ENCODE measurements at places on chromosomes 6 and 20. TPM values are rescaled to one million over a fixed set of nuclear protein-coding genes. Genes with fewer than 3 reads are reported as not detected.

Gene ULBP1
- 3.8 TPM for total RNA-seq

Gene LRRN4
- 0.86 TPM for total RNA-seq

Gene RSPH3
- total RNA-seq = 13.7 TPM

Gene AHCY
- 93.9 TPM for total RNA-seq

Gene TUBB2B
- 724 TPM for total RNA-seq

Gene SLC35D3
- not detected for total RNA-seq

Gene CD93
- total RNA-seq = 0.58 TPM

Gene TNFRSF6B
- total RNA-seq = not detected

Gene SLPI
- not detected for total RNA-seq

Gene FAM217A
- 0.52 TPM for total RNA-seq

Gene PI16
- 0.22 TPM for total RNA-seq

Gene C6orf47
- total RNA-seq = 18.1 TPM

Gene ULBP3
- 6.6 TPM for total RNA-seq

Gene MBOAT1
- 2.4 TPM for total RNA-seq

Gene RSPH9
- total RNA-seq = 1.3 TPM

Gene RAET1L
- 0.79 TPM for total RNA-seq

Gene MYCT1
- total RNA-seq = 0.27 TPM

Gene RHAG
- not detected for total RNA-seq

Gene CGA
- total RNA-seq = 0.39 TPM

Gene CDH4
- 4.8 TPM for total RNA-seq

Gene VNN1
- not detected for total RNA-seq

Gene GRM4
- 3.0 TPM for total RNA-seq

Gene XKR7
- total RNA-seq = 35.6 TPM

Gene ESR1
- total RNA-seq = 1.00 TPM

Gene SLC32A1
- total RNA-seq = 2.6 TPM

Gene SOX18
- total RNA-seq = 0.35 TPM

Gene EDN3
- total RNA-seq = 0.24 TPM

Gene VSTM2L
- total RNA-seq = 82.6 TPM

Gene CSNK2B
- total RNA-seq = 198 TPM

Gene BHLHE23
- total RNA-seq = not detected

Gene MRPS18B
- total RNA-seq = 59.2 TPM

Gene SLC17A4
- 0.11 TPM for total RNA-seq

Gene SNAI1
- 5.6 TPM for total RNA-seq

Gene BTN1A1
- 0.52 TPM for total RNA-seq

Gene SLC35F1
- total RNA-seq = 0.23 TPM

Gene PRDM1
- total RNA-seq = 2.6 TPM

Gene ZSCAN23
- 9.6 TPM for total RNA-seq

Gene KCNK15
- total RNA-seq = 0.38 TPM

Gene OOEP
- not detected for total RNA-seq

Gene AAR2
- 31.8 TPM for total RNA-seq

Gene DEFB115
- not detected for total RNA-seq

Gene TRMT11
- total RNA-seq = 32.3 TPM

Gene LY6G6C
- total RNA-seq = not detected

Gene TSBP1
- not detected for total RNA-seq

Gene SLCO4A1
- 2.6 TPM for total RNA-seq

Gene MACROD2
- 11.9 TPM for total RNA-seq

Gene HRH3
- 0.20 TPM for total RNA-seq

Gene PGC
- not detected for total RNA-seq

Gene NOX3
- not detected for total RNA-seq

Data from motor neuron (in vitro differentiated cells).